ENCODE measurements at places on chromosomes 6 and 20.
A peak's percentile ranks its signal among the peaks of the same experiment; 100 is the strongest.

- no peak for DNase-seq
Observed at GRCh38 chr6:152572338-152573088, 64.6 kb downstream of the SYNE1 start.

DNA sequence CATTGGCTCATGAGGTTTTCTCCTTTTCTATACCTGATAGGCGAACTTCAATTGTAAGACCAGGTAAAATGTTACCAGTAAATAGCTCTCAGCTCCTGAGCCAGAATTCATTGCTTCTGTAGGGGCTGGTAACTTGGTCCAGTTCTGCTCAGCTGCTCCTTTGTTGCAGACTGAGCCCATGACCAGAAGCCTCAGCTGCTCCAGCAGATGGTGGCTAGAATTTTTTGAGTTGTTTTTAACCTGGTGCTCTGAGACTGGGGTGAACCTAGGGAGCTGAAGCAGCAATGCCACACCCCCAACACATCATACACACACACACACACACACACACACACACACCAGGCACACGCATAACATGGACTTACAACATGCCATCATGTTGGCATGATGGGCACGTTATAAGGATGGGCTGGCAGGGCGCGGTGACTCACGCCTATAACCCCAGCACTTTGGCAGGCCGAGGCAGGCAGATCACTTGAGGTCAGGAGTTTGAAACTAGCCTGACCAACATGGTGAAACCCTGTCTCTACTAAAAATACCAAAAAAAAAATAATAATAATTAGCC, 103.1 kb downstream of the QRSL1 start:
- DNase-seq: no peak

DNA sequence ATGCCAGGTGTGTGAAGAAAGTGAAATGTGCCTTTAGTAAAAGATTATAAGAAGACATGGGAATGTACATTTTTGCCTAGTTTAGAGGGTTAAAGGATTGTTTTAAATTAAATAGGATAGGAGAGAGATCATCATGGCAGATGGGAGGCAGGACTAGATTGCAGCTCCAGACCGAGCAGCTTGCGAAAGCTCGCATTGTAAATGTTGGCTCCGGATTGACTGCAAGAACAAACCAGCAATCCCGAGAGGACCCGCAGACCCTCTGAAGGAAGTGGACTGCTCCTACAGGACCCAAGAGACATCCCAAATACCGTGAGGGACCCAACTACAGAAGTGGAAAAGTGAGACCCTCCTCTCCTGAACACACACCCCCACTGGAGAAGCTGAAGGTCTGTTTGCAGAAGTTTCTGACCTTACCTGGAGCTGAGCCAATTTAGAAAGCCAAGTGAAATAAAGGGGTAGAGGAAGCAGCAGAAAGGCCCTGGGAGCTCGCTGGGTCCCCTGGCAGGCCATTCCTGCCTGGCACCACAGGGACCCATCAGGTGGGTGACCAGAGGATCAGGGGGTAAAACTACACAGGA, 30.0 kb upstream of the TPD52L1 start:
- DNase-seq: peak; percentile 11

GRCh38 chr6:93677264-93677965, 258.1 kb upstream of the EPHA7 start:
- DNase-seq: peak; percentile 40

- DNase-seq: no peak
Observed at GRCh38 chr6:96502915-96503314, 18.7 kb upstream of the UFL1 start.

Measured in fibroblast of pulmonary artery (primary cell).